ENCODE measurements at places on chromosomes 1 and 21. TPM values are rescaled to one million over a fixed set of nuclear protein-coding genes. Genes with fewer than 3 reads are reported as not detected.

SMPDL3B gene
- 2.6 TPM for total RNA-seq

HLCS gene
- total RNA-seq, result 45.1 TPM

SMCP gene
- not detected for total RNA-seq

SPRR2B gene
- not detected for total RNA-seq

GSTM5 gene
- not detected for total RNA-seq

GRCh38 chr21:34540206-34540605, 28.2 kb upstream of the KCNE1 start:
- DNase-seq, result no peak

GRCh38 chr1:78730054-78730453, 80.4 kb downstream of the IFI44 start:
- DNase-seq, result no peak

DNA sequence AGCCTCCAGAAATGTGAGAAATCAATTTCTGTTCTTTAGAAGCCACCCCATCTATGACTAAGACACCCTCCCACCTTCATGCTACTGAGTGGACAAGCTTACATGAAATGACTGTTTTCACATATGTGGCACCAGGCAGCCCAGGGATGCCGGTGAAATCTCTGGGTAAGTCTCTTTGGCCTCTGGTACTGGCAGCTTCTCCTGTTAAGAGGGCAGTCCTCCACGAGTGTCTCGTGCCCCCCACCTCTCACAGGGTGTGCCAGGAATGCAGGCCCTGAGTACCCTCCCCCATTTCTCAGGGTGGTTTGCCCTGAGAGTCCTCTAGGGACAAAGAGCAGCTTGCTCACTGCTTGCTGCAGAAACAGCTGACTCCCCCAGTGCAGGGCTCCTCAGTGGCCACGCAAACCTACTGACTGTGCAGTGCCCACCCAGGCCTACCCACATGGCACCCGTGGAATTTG, 3.2 kb upstream of the PRXL2B start:
- no peak for DNase-seq

DNA sequence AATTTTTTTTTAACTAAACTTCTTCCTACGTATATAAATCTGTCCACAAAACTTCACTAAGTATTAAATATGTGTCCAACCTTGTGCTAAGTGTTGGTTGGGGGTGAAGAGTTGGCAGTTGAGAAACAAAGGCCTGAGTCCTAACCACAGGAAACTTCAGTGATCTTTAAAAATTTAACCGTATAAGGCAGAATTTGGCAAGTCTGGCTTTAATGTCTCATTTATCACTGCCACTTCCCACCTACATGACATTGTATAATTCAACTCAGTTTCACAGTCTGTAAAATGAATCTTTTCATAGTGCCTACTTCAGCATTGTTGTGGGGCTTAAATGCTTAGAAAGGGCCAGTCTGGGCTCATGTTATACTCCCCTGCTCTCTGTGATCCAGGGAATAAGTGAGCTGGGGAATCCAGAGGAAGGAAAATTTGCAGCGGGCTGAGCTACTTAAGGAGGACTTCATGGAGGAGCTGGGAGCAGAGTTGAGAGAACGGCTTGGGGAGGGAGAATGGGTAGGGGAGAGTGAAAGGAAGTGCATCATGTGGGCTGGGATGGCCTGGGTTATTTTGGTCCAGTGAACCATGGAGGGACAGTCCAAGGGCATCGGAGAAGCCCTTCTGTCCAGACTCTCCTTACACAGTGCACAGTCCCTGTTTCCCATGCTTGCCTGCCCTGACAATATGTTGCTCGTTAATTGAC, 14.5 kb downstream of the IFNAR2 start:
- DNase-seq, result no peak

DNA sequence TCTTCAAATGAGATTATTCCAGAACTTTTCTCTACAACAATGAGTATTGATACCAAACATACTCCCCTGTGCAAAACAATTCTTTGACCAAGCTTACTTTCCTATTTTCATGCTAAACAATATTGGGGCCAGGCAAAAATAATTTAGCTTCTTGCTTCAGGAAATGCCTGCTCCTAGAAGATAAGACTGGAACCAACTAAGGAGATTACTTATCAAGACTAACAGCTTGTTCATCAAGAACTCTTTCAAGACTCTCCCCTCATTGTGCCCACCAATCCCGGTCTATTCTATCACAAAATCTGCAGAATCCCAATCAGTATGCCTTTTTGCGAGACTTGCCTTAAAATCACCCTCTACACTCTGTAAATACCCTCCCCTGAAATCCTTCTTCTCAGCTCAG, 536.6 kb downstream of the RWDD3 start:
- no peak for DNase-seq

DNA sequence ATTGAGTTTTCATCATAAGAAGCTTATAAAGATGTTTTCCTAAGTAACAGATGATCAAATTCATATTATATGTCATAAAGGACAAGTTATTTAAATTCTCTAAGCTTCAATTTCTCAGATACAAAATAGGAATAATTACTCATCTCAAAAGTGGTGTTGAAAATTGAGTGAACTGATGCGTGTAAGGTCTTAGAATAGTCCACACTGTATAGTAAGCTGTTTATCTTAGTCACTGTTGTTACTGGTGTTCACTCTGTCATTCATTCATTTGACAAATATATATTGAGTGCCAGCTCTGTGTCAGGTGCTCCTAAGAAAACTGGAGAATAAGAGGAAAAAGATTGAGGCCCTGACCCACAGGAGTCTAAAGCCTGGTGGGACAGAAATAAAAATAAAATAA, 186.3 kb upstream of the BRINP3 start:
- DNase-seq, result no peak

DNA sequence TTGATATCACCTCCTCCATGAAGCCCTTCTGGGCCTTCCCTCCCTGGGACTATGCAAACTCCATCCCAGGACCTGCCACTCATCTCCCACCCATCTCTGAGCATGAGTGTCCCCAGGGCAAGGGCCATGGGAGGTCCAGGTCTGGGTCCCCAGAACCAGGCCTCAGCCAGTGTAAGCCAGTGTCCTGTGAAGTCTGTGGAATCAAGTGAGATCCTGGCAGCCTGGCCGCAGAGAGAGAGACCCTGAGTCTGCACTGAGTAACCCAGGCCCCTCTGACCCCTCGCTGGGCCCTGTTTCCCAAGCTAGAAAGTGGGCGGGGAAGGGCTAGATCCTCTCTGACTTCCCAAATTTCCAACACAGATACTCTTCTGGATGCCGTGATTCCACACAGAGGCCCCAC, 132.7 kb downstream of the DMRTB1 start:
- no peak for DNase-seq

- no peak for DNase-seq
Observed at GRCh38 chr21:42403611-42404231, at the start of gene UBASH3A. TSS of gene UBASH3A (plus strand) at chr21:42403902. CDS start at chr21:42403946, 44 bp downstream.

GRCh38 chr1:234484218-234484617, 5.2 kb upstream of the TARBP1 start:
- DNase-seq, result no peak
